ENCODE measurements at places on chromosomes 1 and 21.

GRCh38 chr1:4965346-4966075 is 311.1 kb downstream of the AJAP1 start:
- no peak for DNase-seq

DNA sequence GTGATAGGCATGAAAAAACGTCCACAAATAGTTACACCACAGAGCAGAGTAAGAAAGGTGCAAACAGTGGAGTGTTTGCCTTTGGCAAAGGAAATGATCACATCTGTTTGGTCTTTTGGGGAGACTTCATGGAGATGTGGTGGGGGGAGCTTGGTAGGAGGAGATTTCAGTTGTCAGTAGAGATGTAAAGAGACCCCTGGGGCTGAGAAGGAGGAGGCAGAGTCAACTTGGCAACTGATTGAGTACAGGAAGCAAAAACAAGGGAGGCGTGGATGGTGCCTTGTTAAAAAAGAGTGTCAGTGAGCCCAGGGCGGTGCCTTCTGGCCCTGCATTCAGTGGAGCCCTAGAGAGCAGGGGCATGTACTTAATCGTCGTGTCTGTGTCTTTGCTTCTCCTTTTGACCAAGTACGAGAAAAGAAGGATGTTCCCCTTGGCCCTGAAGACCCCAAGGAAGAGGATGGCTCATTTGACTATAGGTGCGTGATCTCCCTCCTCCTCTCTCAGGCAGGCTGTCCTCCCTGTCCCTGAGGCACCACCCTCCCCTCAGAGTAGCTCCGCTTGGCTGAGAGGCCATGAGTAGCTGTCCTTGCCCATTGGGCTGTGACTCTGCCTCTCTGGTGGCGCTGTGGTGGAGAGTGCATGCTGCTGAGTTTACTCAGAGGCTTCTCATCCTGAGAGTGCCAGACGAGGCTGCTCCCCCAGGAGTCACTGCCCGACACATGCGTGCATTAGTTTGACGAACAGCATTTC is 30.4 kb upstream of the CNTN2 start:
- DNase-seq, result no peak

GRCh38 chr1:15618077-15618654 is 908 bp downstream of the DDI2 start:
- DNase-seq, result no peak

DNA sequence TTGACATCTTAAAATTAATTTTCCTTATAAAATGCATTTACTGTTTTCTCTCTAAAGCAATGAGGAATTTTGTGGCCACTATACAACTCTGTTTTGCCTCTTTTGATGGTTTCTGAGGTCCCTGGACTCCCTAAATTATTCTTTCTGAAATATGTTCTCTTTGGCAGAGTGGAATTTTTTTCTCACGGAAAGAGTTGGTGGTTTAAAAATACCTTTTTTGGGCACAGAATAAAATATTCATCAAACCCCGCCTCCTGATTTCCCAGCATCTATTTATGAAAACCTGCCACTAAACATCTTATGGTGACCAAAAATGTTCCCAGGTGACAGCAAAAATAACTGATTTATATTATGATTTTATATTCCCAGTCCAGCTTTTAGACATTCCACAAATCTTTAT is 165.3 kb upstream of the SYT6 start:
- no peak for DNase-seq

DNA sequence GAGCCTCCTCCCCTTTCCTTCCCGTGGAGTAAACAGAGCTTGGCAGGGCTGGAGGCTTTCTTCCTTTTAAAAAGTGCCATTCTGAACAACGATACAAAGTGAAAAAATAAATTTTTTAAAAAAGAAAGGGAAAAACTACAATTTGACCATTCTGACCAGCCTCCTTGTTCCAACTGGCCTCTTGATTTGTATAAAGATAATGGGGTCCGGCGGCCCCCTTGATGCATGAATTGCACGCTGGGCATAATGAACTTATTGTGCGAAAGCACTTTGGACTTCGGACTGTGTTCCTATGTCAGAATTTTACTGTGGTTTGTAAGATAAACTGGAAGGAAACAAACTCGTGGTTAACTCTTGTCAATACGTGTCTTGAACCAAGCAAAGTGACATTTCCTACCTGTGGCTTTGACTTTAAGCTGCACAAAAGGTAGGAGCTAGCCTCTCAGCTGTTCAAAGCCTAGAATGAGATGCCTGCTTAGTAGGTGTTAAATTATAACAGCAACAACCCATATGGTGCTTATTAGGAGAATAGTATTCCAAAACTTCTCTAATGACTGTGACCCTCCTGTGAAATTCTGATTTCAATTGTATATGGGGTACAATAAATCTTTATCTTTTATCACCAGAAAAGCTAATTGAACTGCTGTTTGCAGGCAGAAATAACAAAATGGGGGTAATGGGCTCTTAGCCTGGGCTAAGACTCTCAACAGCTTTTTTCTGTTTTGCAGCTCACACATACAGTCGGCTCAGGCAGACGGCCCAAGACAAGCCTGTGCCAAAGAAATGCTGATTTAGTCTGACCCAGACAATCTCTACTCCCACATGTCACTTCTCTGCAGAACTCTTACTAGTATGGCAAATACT is 9.3 kb downstream of the IRF2BP2 start:
- DNase-seq, result no peak

DNA sequence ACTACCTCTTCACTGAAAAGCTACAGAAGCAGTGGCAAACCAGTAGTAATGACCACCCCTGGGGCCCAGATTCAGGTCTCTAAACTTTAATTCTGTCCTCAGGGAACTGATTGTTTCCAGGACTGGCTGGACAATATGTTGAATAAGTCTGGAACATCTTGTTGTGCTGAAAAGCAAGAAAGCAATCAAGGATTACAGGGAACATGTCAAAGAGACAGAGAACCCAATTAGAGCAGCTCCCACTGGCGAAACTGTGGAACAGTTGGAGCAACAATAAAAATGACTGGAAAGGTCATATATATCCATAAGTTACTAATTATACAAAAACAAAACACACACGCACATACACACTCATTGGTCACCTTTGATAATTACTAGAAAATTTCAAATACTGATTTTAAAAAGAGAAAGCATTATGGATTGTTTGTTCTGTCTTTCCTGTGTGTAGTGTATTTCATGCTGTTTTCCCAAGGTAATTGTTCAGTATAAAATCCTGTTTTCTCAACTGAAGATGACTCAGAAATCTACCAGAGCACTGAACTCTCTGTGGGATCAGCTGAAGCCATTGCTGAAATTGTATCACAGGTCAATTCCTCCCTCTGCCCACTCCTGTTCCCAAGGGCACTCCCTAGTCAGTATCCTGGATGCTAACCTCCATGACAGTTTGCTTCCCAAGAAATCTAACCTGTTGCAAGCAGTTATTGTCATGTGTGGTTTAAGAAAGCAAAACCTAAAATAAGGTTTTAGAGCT is 83.6 kb upstream of the RGS1 start:
- DNase-seq, result no peak

GRCh38 chr1:168683871-168684270 is 45.1 kb downstream of the DPT start:
- DNase-seq, result no peak

DNA sequence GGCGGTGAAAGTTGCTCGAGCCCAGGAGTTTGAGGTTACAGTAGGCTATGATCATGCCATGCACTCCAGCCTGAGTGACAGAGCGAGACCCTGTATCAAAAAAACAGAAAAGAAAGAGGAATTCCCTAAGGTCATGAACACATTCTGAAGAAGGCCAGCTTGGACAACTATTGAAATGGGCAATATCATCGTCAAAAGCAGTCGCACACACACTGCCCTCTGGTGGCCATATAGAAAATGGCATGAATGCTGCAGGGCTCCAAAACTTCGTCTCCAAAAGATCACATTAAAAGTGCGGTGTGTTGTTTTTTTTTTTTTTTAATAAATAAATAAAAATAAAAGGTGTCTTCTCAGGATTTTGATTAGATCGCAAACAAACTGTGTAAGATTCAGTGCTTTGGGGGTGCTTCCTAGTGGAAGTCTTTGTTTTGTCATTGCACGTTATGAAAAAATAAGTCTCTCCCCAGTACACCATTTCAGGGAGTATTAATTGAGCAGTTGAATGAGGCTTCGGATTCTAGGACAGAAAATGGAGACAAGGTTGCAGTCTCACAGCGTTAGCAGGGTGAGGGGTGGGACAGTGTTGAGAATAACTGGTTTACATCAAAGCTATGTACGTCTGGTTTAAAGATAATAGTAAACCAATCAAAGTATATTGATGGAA is 87.5 kb upstream of the FMN2 start:
- DNase-seq, result peak; percentile 31

DNA sequence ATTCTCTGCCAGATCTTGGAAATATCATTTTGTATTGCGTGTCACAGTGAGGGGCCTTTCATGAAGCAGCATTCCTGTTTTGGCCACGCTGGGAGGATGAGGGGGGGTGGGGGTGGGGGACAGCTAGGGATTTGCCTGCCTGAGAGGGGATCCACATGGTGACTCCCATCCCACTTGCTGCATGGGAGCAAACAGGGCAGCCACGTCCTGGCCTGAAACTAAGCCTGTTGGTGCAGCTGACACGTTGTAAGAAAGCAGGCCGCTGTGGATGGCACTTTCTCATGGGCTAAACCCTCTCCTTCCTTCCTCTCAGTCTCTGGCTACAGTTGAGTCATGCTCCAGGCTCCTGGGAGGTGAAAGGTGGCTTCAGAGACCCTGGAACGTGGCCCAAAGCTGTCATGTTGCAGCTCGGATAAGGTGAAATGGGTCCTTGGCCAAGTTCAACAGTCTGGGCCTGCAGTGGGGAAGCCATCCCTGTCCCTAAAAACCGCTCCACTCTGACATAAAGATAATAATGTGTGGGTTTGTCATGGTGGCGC is 346.7 kb upstream of the VAMP3 start:
- no peak for DNase-seq

- DNase-seq, result no peak
Observed at GRCh38 chr1:1205769-1206375, 520 bp downstream of the TNFRSF18 start.

DNA sequence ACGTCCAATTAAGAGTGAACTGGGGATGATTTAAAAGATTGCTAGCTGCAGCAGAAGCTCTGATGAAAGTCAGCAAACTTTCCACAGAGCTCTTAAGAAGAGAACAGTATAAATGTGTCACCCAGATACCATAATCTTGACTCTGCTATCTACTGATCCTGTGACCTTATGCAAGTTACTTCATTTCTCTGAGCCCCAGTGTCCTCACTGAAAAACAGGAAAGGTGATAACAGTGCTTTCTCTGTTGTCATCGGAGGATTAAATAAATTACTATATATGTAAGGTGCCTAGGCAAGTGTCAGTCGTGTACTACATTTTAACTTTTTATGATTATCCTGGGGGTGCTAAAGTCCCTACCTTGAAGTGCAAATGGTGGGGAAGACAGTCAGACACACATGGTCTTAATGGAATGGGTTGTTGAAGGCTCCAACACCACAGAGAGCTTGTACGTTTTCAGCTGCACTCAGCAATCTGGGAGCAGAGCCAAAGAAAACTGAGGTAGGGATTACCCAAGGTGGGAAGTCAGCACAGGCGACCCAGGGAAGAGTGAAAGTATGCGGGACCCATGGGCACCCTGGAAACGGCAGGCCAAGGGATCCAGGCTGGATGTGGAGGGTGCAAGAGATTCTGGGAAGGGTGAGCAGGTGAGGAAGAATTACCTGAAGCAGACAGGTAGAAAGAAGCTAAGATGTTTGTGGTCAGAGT is 82.8 kb downstream of the DTL start:
- no peak for DNase-seq

DNA sequence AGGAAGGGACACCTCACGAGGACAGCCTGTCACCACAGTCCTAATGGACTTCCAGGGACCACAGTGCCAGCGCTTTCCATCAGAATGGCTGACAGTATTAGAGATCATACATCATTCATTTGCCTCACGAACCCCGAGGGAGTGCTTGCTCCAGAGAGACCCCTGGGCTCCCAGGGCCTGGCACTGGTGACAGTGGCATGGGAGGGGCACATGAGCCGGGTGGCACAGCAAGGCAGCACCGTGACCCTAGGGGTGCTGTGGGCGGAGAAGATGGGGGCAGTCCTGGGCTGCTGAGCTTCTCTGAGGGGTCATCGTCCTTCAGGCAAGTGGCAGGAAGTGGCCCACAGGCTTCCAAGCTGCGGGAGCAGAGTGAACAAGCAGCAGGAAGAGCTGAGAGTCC is 16.4 kb upstream of the TSPEAR start:
- DNase-seq, result no peak

GRCh38 chr21:15735409-15735808 is 5.6 kb downstream of the USP25 start:
- no peak for DNase-seq

DNA sequence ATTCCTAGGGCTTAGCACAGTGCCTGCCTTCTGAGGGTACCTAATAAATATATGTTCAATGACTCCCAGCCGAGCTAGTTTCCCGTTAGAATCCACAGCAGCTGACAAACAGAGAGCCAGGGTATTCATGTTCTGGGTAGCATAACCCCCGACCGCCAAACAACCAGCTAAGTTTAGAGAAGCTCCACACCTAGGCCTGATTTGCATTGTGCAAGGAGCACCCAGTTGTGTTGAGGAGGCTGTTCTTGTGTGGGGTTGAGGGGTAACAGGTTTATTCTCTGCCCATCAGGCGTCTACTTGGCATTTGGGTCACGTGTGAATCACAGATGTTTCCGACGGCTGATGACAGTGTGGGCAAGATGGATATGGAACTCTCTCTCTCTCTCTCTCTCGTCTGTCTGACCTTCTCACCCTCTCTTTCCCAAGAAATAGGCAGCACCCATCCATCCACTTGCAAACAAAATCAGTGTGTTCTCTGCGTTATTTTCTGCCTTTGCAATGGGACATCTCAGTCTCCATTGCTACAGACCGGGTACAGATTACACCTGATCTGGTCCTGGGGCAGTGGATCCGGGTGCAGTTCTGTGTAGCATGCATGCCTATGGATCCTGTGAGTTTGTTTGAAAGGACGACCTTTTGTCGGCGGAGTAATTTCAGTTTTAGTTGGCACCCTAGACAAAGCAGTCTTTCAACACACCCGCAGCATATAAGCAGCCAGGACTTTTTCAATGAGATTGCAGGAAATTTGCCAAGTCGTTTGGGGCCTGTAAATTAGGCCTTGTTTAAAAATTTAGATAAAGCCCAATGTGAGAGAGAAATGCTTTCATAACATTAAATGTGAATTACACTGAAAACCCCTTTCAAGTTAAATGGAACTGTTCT is 29.4 kb downstream of the KAZN start:
- DNase-seq, result no peak

DNA sequence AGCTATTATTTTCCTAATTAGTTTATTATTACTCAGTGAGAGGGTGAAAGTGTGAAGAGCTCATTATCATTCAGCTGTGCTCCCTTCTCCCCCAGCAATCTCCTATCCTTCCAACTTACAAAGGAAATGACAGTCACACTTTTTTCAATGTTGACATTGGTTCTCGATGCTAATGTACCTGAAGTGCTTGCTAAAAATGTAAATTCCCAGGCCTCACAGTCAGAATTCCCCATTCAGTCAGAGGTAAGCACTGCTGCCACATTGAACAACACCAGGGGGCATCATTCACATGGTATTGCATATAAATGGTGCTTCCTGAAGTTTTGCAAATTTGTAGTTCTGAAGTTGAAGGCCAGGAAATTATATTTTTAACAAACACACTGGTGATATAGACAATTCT is 132.7 kb upstream of the FOXD3 start:
- no peak for DNase-seq

Measured in NCI-H460 (cell line).